Dorsolateral prefrontal cortex (tissue), 122 donors: ENCODE measurements at places on chromosomes 11 and 22.

GRCh38 chr11:111589886-111590499, 12.3 kb upstream of the SIK2 start:
- no peak for DNase-seq

GRCh38 chr22:27827604-27828587, 26.3 kb upstream of the MN1 start:
- no peak for DNase-seq

- no peak for DNase-seq
These were observed 124.3 kb upstream of the TOP3B start for GRCh38 chr22:22106855-22107254.

DNA sequence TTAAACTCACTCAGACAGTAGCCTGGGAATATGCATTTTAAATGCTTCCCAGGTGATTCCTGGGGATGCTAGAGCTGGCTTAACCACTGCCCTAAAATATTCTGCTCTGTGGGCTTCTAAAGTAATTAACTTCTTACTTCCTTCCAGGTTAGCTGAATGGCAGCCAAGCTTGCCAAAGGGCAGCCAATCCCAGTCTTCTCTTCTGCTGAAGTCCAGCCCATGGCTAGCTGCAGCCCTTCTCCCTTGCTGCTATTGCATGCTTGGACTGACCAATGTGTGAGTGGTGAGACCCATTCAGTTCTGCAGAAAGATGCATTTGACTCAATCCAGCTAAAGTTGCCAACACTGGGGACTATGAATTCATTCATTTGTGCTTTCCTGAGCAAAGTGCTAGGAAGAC, 411.9 kb downstream of the SOX6 start:
- DNase-seq = no peak

DNA sequence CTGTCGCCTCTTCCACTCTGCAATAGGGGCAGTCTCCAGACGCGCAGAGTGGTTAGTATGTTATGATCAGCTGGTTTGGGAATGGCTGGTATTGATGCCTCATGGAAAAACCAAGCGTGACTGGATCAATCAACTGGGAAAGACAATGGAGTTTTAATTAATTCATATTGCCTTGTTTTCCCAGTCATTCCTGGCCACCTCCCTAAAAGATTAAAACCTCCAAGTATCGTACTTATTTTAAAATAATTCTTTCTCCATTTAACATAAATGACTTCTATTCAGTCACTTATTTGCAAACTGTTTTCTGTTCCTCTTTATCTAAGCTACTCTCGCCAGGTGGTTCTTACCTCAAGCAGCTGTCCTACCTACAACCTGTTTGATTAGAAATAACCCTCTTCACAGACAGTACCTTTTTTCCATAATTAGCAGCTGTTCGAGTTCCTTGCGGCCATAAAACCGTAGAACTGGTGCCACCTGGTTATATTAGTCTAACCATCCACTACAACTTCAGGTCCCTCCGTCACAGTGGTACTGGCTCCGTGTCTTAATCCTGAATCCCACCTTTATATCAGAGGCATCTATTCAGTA, 898 bp downstream of the ZNF215 start:
- DNase-seq = no peak

DNA sequence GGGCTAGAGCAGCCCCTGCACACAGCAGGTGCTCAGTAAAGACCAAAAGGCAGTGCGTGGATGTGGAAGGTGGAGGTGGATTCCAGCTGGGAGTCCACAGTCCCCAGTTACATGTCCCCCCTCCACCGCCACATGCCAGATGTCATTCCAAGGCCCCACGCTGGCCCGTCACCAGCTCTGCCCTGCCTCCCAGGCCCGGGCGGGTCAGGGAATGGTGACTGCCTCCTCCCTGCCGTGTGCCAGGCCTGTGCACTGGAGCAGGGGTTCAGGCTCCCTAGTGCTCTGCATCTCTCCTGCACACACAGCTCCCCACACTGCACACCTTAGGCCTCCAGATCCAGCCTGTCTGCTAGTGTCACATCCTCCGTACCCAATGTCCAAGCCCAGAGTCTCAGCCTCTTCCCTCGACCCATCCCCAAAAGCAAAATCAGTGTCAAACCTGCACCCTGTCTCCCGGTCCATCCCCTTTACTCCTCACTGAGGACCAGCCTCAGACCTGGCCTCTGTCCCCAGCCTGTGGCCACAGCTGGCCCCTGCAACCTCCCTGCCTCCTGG, 40.2 kb upstream of the PRODH start:
- DNase-seq = no peak

GRCh38 chr22:47207387-47207786, 444.9 kb downstream of the TBC1D22A start:
- DNase-seq = no peak

- no peak for DNase-seq
These were observed 10.6 kb upstream of the CCDC83 start for GRCh38 chr11:85844439-85845123.

GRCh38 chr11:19345519-19345847, 104.7 kb upstream of the E2F8 start:
- DNase-seq = peak; percentile 23

- DNase-seq = no peak
These were observed 48.5 kb downstream of the OR4D9 start for GRCh38 chr11:59559886-59560285.

DNA sequence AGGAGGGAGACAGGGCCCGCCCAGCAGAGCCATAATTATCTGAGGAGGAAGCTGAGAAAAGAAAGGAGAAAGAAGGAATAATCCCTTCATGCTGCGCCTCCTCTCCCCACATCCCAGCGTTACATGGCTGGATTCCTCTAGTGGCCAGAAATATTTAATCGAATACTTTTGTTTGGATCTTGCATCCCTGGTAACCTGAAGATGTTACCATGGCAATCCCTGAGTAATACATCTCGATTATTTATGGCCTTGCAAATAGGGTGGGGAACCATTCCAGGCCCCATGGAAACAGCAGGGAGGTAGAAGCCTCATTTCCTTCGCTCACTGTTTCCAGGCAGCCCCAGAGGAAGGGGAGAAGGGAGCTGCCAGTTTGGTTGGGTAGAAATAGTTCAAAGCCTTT, 357.7 kb downstream of the BUD13 start:
- DNase-seq = no peak

- no peak for DNase-seq
These were observed 29.4 kb downstream of the PACSIN2 start for GRCh38 chr22:42985531-42985905.

DNA sequence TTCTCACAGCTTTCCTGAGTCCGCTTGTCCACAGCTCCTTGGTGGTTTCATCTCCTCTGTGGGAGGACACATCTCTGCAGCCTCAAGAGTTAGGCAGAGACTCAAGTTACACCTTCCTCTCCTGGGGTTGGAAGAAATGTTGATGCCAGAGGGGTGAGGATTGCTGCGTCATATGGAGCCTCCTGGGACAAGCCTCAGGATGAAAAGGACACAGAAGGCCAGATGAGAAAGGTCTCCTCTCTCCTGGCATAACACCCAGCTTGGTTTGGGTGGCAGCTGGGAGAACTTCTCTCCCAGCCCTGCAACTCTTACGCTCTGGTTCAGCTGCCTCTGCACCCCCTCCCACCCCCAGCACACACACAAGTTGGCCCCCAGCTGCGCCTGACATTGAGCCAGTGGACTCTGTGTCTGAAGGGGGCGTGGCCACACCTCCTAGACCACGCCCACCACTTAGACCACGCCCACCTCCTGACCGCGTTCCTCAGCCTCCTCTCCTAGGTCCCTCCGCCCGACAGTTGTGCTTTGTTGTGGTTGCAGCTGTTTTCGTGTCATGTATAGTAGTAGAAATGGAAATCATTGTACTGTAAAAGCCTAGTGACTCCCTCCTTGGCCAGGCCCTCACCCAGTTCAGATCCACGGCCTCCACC, 11.7 kb downstream of the RASD2 start:
- DNase-seq = no peak

DNA sequence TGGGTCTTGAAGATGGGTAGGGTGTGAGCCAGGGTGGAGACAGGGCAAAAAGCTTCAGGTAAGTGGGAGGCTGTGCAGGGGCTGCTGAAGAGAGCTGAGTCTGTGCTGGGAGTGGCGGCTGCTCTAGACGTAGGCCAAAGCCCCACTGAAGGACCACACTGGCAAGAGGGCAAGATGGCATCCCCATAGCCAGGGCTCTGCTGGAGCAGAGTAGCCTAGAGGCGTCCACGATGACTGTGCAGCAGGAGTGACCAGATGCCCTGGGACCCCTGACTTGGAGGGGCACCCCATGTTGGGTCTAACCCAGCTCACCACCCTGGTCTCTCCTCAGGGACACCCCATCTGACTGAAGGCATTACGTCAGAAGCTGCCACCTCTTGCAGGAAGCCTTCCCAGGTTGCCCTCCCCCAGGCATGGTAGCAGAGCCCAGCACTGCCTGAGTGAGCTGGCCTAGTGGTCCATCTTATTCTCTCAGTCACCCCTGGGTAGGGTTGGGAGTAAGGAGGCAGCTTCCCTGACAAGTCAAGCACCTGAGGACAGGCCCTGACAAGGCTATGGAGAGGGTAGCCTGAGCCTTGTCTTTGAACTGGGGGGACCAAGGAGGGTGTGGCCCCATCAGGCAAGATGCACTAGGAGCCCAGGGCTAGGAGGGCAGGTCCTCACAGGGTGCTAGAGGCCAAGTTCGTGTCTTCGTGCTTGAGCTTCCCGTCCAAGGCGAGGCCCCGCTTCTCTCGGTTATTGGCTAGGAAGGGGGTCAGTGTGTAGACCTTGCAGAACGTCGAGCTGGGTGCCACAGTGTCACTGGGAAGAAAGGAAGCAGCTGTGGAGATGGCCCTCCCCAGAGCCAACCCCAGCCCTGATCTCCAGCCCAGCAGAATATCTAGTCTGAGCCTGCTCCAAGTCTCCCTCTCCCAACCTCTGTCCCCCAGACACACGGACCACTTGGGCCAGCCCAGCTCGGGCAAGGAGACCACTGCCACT, 33.1 kb downstream of the TPBGL start:
- DNase-seq = peak; percentile 4

DNA sequence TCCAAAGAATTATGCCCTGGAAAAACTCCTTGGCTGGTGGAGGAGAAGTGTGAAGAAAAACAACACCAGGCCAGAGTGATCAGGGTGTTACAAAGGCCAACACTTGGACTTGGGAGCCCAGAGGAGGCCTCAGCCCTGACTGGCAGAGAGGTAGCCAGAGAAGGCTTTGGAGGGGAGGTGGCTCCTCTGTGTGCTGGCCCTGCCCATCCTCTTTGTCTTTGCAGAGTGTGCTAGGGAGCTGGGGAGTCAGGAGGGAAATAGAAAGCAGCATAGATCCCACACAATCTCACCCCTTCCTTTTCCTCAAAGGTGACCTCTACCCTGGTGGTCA, 12.0 kb upstream of the P2RY6 start:
- DNase-seq = no peak

DNA sequence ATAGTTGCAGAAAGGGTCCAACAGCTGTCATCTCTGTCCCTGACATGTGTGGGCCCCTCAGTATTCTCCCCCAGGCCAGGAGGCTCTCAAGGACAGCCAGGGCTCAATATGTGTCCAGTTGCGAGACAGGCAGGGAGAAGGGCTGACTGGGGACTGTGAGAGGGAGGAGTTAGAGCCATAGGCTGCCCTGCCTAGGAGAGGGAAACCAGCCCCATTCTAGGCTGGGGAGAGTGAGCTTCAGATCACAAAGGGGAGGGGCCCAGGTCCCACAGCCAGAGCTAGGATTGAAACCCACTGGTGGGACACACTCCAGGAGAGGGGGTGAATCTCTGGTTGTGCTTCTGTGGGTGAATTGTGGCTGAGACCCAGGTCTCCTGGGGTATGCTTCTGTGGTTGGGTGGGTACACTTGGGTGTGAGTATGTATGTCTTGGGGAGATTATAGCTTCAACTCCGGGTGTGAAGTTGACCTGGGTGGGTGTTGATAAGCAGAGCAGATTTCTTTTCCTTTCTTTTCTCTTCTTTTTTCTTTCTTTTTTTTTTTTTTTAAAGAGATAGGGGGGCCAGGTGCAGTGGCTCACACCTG, 2.1 kb upstream of the CARNS1 start:
- no peak for DNase-seq

DNA sequence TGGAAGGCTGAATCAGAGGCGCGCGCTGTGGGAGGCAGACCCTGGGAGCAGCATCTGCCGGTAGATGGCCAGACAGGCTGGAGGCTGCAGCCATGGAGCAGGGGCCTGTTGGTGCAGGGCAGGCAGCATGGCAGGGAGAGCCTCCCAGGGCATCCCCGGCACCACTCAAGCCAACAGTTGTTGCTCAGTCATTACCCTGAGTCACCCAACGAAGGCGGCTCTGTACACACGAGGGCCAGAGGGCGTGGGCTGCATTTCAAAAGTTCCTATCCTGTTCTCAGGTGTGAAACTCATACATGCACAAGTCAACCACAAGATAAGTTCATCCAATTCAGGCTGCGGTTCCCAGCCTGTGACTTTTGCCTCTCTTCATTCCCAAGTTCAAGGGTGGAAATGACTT, 2.6 kb downstream of the ANO1 start:
- DNase-seq = no peak

DNA sequence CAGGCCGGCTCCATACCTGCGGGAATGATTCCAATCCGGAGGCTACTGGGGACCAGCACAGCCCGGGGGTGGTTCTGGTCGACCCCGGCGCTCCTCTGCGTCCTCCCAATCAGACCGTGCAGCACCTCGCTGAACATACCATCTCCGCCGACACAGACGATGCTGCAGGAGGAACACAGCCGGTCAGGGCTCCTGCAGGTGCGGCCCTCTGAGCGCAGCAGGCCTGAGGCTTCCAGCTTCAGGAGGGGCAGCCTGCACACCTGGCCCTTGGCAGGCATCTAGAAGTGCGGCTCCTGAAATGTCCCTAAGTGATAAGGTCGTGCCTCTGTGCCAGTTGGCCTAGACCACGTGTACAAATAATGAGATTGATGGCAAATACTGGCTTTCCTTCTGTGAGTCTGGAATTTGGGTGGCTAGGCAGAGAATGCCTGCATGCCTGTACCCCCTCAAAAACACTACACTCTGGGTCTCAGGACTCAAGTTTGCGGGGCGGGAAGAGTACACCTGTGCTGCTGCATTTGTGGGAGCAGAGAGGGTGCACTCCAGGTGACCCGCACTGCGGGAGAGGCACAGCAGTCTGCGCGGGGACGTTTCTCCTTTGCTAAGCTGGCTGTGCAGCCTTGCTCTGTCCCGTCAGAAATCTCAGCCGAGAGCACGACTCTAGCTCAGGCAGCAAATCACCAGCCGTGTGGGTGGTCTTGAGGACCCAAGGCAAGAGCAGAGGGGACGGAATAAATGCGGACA, 30.1 kb downstream of the CERK start:
- no peak for DNase-seq

GRCh38 chr11:35282221-35282882, 137.0 kb downstream of the SLC1A2 start:
- no peak for DNase-seq

- no peak for DNase-seq
These were observed 97.8 kb upstream of the CSNK2A3 start for GRCh38 chr11:11450744-11451362.
